ENCODE measurements at places on chromosomes 7 and 10.

GRCh38 chr10:53013201-53013810 is 240.7 kb upstream of the MBL2 start:
- no peak for DNase-seq

GRCh38 chr7:134966691-134967090 is 19.6 kb upstream of the AGBL3 start:
- DNase-seq, result no peak

DNA sequence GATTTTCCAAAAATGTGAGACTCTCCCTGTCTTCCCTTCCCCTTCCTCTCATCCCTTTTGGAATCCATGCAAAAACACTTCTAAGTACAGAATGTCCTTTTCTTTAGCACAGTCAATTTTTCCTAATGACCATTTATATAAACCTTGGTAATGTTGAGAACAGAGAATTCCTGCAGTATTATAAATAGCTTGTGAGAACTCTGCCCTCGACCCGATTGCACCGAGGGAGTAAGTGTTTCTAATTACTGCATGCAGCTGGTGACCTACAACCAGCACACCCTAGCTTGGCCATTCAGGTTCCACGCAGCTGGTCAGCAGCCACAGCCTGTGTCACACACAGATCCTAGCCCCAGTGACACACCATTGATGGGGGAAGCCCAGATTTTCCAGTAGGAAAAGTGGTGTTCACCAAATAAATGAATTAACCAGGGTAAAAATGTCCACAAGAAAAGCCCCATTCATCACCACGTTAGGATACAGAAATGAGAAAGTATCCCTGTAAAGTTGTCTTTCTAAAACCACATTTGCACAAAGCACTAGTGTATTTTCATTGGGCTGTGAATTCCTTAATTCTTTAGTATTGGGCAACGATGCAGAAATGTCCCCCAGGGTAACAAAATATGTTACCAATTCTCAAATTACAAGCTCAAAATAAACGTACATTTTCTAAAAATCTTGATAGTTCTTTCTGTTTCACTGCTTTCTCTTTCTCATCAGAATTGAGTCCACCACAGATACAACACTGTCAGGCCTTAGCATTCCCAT is 499.0 kb upstream of the KLF6 start:
- no peak for DNase-seq

- no peak for DNase-seq
These were observed 121.9 kb upstream of the AKR1E2 start for GRCh38 chr10:4704034-4704545.

- DNase-seq, result no peak
These were observed 205.7 kb downstream of the PARD3 start for GRCh38 chr10:34609287-34609940.

- no peak for DNase-seq
These were observed 168.6 kb upstream of the ETV1 start for GRCh38 chr7:14158111-14158510.

DNA sequence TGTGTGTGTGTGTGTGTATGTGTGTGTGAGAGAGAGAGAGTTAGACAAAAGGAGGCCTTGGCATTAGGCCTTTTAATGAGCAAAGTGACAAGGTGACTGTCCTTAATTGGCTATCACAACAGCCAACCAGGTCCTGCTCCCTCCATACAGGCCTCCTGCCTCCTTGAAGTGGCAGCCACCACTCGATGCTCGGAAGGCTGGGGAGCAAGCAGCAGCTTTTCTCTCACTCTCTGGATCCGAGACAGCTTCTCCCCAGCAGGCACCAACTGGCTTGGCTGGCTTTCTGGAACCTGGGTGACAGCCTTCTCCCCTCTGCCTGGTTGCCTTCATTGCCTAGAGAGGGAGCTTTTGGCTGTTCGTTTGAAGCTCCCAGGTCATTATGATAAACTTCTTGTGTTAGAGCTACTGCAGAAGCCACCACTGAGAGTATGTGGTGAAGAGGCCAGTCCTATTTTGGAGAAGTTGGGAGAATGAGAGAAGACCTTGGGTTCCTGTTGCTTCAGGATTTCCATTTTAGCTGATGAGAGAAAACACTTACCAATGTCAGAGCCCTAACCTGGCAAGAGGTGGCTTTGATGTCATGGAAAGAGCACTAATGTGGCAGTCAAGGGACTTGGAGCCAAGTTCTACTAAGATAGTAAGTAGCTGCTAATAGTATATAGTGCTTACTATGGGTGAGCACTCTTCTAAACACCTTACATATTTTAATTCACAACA is 37.6 kb downstream of the RPS24 start:
- DNase-seq, result no peak

GRCh38 chr7:116086547-116087045 is 56.0 kb upstream of the TFEC start:
- no peak for DNase-seq

DNA sequence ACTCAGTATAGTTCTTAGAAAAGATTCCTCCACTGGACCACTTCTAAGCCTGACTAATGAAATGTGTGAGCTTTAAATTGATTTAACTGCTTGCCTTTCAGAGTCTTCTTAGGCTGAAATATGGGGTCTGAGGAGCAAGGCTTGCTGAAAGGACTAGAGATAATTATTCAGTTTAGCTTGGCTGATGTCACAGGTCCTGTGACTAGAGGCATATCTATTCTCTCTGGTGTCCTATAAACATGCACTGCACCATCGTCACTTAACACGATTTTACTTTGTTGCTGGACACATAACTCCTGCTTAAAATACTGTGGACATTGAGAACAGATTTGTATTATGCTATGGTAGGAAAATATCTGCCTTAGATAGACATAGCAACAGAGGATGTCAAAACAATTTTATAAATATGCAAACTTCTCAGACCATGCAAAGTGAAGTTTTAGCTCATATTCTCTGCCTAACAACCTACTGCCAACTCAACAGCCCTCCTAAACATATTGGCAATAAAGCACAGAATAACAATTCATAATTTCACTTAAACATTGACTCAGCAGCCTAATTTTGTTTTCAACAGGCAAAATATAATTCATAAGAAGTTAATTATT is 80.2 kb downstream of the RNF133 start:
- no peak for DNase-seq

- no peak for DNase-seq
These were observed 528.9 kb upstream of the FZD8 start for GRCh38 chr10:36170943-36171501.

GRCh38 chr7:21128062-21128817 is 299.6 kb upstream of the SP4 start:
- no peak for DNase-seq

- DNase-seq, result no peak
These were observed 544.4 kb downstream of the IPMK start for GRCh38 chr10:57723305-57723704.

GRCh38 chr7:78326189-78326588 is 527.6 kb downstream of the PHTF2 start:
- DNase-seq, result no peak

- DNase-seq, result no peak
These were observed 28.4 kb upstream of the CRHR2 start for GRCh38 chr7:30710669-30711068.

DNA sequence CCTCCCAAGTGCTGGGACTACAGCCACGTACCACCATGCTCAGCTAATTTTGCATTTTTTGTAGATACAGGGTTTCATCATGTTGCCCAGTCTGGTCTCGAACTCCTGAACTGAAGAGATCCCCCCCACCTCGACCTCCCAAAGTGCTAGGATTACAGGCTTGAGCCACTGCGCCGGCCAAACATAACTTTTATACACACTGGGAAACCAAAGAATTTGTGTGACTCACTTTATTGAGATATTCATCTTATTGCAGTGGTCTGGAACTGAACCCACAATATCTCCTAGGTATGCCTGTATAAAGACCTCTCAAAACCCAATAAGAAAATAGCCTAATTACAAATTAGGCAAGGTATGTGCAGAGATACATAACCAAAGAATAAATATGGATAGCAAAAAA is 182.6 kb upstream of the FEZF1 start:
- no peak for DNase-seq

GRCh38 chr7:32881074-32881982 is 10.2 kb downstream of the KBTBD2 start:
- no peak for DNase-seq

DNA sequence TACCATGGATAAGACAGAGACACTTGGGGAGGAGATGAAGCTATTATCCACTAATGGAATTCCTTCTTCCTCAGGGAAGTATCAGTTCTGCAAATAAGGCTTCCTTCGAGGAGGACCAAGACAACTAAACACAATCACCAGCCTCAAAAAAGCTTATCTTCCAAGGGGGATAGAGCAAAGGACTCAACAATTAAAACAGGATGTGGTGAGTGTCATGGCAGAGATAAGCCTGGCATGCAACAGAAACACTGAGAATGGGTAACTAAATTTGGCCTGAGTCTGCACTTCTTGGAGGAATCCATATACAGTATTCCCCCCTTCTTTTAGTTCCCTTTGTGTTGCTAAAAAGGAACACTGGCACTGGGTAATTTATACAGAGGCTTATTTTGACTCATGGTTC is 1285.2 kb downstream of the GATA3 start:
- DNase-seq, result no peak

DNA sequence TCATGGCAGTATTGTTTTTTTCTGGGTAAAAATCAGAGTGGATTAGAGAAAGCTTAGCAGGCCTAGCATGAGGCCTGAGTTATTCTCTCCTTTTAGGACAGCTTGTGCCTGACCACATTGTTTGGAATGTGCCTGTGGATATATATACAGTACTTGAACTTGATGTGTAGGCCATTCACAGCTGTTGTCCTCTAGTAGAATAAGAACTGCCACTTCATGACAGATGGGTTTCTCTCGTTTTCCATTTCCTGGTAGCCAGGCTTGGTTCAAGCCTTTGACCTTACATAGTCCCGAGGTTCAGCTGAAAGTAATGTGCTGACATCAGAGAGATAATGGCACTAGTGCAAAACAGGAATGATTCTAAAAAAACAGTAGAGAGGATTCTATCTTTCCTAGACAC is 473.9 kb downstream of the AUTS2 start:
- DNase-seq, result no peak

DNA sequence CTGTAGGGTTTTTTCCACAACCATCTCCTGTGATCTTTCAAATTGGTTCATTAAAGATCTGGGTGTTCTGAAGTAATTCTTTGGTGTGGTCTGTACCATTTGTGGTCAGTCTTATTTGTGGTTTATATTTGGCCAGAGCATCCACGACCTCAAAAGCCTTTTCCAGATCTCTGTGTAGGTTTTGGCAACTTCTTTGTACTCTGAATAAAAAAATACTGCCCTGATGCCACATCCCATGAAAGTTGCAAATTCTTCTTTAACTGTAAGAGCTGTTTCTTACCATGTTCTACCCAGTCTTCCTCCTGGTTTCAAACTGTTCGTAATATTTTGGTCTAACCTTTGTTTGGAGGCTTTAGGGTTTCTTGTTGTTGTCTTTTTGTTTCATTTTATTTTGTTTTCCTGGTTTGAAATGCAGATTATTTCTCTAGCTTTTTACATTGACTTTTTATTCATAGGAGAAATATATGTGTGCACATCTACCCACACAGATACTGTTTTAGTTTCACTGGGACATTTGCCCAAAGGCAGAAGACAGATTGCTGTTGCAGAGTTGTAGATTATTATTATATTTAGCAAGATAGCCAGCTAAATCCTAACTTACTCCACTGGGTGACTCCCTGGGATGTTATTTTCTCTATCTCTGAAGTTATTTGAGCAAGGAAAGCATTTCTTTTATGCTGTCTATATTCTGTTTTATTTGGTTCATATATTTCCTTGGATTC is 123.2 kb upstream of the SAMD8 start:
- no peak for DNase-seq

DNA sequence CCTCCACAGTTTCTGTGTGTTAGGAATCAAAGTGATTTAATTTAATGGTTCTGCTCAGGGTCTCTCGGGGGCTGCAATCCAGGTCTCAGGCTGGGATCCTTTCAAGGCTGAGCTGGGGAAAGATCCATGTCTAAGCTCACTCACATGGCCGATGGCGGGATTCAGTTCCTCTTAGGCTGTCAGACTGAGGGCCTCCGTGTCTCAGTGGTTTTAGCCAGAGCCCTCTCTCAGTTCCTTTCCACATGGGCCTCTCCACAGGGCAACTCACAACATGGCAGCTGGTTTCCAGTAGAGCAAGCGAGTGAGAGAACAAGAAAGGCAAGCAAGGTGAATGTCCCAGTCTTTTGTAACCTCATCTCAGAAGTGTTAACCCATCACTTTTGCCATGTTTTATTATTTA is 26.9 kb downstream of the CAV1 start:
- DNase-seq, result no peak

Data from activated effector memory CD4-positive, alpha-beta T cell treated with anti-CD3 and anti-CD28 coated beads, Interleukin-2, amount 50 U/mL, for 16 hours (primary cell).